ENCODE measurements at places on chromosomes 6 and 20.
A peak's percentile ranks its signal among the peaks of the same experiment; 100 is the strongest.

- peak; percentile 60 for DNase-seq
Measured at GRCh38 chr20:63969838-63970713, at the start of gene ZNF512B. TSS of gene ZNF512B (minus strand) at chr20:63969930. CDS start at chr20:63967950, 1,980 bp downstream.

DNA sequence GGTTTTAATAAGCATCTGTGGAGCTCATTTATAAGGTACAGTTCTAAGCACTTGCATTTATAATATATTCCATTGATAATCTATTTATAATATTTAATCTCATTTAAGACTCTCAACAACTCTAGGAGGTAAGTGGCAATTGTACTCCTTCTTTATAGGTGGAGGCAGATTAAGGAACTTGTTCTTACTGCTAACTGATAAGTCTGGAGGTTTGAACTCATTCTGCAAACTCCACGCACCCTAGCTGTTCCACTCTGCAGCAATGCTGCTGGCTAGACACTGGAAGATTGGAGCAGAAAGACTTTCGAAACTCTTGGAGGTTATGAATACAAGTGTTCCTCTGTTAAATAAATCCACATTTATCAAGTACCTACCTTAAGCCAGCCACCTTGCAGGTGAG is 793 bp upstream of the HDAC2 start:
- DNase-seq: no peak

DNA sequence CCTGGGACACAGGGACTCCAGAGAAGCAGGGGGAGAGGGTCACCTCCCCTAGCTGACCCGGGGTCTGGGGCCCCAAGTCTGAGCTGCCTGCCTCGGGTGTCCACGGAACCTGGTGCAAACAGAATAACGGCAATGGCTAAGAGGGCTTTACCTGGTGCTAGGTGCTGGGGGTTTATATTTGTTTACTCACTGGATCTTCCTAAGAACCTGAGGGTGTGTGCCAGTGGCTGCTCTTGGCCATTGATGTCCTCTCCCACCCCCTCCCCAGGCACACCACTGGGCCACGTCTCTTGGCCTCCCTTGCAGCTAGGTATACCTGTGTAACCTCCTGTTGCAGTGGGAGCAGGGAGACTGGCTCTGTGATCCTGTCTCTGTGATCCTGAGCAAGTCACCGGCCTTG is 157.9 kb upstream of the MLN start:
- no peak for DNase-seq

DNA sequence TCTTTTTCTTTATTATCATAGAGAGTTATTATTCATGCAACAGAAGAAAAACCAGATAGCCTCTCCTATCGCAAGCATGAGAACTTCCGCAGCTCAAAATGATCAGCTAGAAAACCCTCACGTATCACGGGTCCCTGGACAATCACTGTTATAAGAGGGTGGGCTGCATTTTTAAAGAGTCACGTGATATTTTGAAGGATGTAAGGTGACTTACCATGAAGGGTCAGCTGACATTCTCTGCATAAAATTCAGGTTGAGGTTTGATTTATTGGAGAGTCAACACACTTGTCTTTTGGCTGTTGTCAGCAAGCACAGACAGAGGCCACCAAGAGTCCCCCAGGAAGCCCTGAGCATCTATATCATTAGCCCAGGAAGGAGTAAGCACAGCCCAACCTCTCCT is 39.5 kb downstream of the ID4 start:
- no peak for DNase-seq

DNA sequence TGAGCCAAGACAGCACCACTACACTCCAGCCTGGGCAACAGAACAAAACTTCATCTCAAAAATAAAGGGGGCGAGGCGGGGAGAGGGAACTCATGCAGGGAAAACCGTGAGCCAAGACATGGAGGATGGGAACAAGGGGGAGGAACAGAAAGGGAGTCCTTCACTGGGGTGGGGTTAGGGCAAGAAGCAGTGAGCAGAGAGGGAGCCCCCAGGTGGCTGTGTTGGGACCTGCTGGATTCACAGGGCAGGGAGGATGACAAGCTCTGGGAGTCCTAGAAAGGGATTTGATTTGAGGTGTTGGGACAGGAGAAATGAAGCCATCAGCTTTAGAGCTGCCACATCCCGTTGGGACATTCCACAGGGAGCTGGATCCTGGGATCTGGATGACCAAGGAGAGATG is 90.6 kb upstream of the TOP1 start:
- no peak for DNase-seq

DNA sequence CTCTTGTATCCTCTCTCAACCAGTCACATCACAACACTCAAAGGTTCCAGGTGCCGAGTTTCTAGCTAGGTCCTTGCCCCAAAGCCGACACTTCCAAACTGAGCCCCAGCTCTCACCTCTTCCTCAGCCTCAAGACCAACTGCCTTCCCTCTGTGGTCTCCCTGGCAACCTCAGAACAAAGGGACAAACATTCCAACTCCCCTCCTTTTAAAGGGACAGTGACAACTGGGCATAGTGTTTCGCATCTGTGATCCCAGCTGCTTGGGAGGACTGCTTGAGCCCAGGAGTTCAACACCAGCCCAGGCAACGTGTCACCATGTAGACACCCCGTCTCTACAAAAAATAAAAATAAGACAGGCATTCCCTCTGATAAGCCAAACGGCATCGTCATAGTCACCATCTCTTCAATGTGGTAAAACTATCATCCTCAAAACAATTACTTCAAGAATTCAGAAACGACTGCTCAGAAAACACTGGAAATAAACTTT is 11.3 kb downstream of the DIDO1 start:
- peak; percentile 28 for DNase-seq

- no peak for DNase-seq
Measured at GRCh38 chr6:80210618-80211017, 104.1 kb downstream of the BCKDHB start.

DNA sequence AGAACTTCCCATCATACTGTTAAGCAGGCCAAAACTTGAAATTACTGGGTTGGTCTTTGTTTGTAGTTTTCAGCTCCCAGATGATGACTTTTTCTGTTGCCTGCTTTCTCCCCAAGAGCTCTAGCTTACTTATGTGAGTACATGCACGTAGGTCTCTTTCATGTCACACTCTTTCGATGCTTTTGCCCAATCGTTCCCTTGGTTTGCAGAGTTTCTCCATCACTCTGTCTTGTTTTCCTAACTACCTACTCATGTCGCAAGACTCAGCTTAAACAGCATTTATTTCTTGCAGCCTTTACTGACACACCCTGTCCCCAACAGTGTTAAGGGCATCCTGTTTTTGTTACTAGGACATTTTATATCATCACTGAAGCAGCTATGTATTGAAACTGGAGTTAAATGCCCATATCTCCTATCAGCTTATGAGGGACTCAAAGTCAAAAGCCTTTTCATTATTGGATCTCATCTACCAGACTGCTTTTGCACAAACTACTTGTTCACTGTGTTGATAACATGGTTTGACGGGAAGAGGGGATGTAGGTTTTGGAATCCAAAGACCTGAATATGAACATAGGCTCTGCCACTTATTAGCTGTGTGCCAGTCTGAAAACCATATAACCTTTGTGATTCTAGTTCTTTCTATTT is 2.9 kb downstream of the ARG1 start:
- DNase-seq: no peak

Measured in CD4-positive, alpha-beta T cell treated with Interferon gamma for 1 hour (primary cell).